Neural progenitor cell (in vitro differentiated cells): ENCODE measurements at places on chromosomes 4 and X. TPM values are rescaled to one million over a fixed set of nuclear protein-coding genes. Genes with fewer than 3 reads are reported as not detected.

The PLS3 gene
- 138 and 222 TPM in 2 replicates for total RNA-seq

The NPFFR2 gene
- 0.62 and 2.1 TPM in 2 replicates for total RNA-seq

The BEX1 gene
- 52.2 and 63.5 TPM in 2 replicates for total RNA-seq

The SOX3 gene
- total RNA-seq: 20.4 and 38.7 TPM in 2 replicates

The ARMCX2 gene
- 105 and 121 TPM in 2 replicates for total RNA-seq

The NDNF gene
- total RNA-seq: 4.0 and 4.2 TPM in 2 replicates

The GAB3 gene
- not detected in 2 replicates for total RNA-seq

The MAGEB10 gene
- not detected in 2 replicates for total RNA-seq

The AMBN gene
- 0.15 TPM in 1 of 2 replicates, not detected in the other for total RNA-seq

The ZNF630 gene
- total RNA-seq: 2.1 and 2.4 TPM in 2 replicates

DNA sequence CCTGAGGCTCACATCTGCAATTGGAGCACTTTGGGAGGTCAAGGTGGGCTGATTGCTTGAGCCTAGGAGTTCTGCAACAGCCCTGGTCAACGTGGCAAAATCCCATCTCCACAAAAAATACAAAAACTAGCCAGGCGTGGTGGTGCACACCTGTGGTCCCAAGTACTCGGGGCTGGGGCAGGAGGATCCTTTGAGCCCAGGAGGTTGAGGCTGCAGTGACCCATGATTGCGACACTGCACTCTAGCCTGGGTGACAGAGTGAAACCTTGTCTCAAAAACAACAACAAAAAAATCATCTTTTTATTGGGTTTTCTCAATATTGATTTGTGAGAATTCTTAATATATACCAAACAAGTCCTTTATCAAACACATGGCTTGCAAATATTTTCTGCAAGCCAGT is 64.9 kb downstream of the ANKRD17 start:
- DNase-seq: no peak
- H3K27me3 ChIP-seq: no peaks in the 10 kb centered on the region
- peaks cover 7% of the 10 kb centered on the region for H3K36me3 ChIP-seq
- no peak overlapping the region for H3K4me3 ChIP-seq

GRCh38 chr4:143109376-143109775 is 75.3 kb upstream of the USP38 start:
- H3K27ac ChIP-seq: no peak overlapping the region
- DNase-seq: no peak
- no peaks in the 10 kb centered on the region for H3K4me1 ChIP-seq
- H3K4me3 ChIP-seq: no peak overlapping the region

DNA sequence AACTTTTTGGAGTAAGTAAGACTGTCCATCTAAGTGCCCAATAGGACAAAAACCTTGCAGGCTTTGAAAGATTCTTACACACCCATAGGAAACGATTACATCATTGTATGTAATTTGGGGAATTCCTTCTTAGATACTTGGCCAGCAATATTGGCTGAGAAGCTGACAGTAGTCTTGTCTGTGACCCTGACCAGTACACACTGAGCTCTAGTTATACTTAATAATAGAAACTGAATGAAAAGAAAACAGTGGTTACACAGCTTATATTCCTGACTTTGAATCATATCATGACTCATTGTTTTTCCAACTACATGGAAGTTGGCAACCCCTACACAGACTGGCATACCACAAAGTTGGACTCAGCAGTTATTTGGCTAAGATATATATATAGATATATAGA is 7.1 kb upstream of the TLR2 start:
- no peak for DNase-seq
- H3K27me3 ChIP-seq: peaks cover 19% of the 10 kb centered on the region
- H3K4me3 ChIP-seq: no peak overlapping the region

- no peaks in the 10 kb centered on the region for H3K4me1 ChIP-seq
- H3K27ac ChIP-seq: no peak overlapping the region
These were observed 56.4 kb downstream of the PGRMC1 start for GRCh38 chrX:119292445-119292844.

DNA sequence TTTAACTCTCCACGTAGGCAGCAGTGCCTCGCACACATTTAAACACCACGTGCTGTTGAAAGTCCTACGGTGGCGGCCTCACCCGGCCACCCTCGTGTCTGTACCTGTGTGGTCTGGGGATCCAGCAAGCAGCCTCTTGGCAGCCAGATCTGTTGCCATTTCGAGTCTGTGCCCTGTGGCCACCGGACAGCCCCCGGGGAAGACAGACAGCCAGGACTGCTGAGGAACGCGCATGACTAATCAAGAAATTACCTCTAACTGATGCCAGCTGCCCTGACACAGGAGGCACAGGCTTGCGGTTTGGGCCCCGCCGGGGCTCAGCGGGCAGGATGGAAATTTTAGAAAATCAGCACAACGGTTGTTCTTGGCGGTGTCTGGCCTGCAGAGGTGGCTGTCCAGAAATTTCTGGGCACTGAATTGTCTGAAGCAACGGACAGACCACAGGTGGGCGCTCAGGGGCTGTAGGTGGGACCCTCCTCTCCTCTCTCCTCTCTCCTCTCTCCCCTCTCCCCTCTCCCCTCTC is 15.6 kb upstream of the ASMTL start:
- H3K4me3 ChIP-seq: no peak overlapping the region
- no peaks in the 10 kb centered on the region for H3K36me3 ChIP-seq
- no peaks in the 10 kb centered on the region for H3K27me3 ChIP-seq
- no peak overlapping the region for H3K27ac ChIP-seq

GRCh38 chr4:118849867-118850487 is 14.1 kb upstream of the SEC24D start:
- H3K4me1 ChIP-seq: peaks cover 11% of the 10 kb centered on the region
- H3K27me3 ChIP-seq: no peaks in the 10 kb centered on the region
- H3K36me3 ChIP-seq: no peaks in the 10 kb centered on the region
- H3K27ac ChIP-seq: no peak overlapping the region
- DNase-seq: no peak

DNA sequence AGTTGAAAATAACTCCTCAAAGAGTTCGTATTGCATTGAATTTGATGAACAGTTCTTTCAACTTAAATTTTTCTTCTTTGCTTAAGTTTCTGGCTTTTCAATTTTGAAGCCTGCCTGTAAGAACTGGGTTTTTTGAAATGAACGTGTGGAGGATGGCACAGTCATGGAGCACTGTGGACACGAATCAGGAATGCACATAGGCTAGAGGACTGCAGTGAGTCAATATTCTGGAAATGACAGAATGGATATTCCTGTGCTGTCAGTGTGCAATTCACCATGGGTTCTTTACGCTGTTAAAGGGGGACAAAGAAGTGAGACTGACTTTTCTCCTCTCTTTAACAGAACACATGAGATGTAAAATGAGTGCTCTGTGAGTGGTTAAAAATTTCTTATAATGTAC is 368.0 kb upstream of the AGA start:
- H3K4me1 ChIP-seq: no peaks in the 10 kb centered on the region
- no peaks in the 10 kb centered on the region for H3K36me3 ChIP-seq
- DNase-seq: no peak
- no peak overlapping the region for H3K27ac ChIP-seq

- peaks cover 8% of the 10 kb centered on the region for H3K4me1 ChIP-seq
- H3K4me3 ChIP-seq: no peak overlapping the region
- no peak overlapping the region for H3K27ac ChIP-seq
- DNase-seq: no peak
- H3K27me3 ChIP-seq: no peaks in the 10 kb centered on the region
These were observed 81.2 kb upstream of the KCNIP4 start for GRCh38 chr4:22029803-22030202.

- no peaks in the 10 kb centered on the region for H3K27me3 ChIP-seq
- H3K36me3 ChIP-seq: no peaks in the 10 kb centered on the region
- H3K4me1 ChIP-seq: no peaks in the 10 kb centered on the region
These were observed 13.0 kb downstream of the NSDHL start for GRCh38 chrX:152843852-152844251.

DNA sequence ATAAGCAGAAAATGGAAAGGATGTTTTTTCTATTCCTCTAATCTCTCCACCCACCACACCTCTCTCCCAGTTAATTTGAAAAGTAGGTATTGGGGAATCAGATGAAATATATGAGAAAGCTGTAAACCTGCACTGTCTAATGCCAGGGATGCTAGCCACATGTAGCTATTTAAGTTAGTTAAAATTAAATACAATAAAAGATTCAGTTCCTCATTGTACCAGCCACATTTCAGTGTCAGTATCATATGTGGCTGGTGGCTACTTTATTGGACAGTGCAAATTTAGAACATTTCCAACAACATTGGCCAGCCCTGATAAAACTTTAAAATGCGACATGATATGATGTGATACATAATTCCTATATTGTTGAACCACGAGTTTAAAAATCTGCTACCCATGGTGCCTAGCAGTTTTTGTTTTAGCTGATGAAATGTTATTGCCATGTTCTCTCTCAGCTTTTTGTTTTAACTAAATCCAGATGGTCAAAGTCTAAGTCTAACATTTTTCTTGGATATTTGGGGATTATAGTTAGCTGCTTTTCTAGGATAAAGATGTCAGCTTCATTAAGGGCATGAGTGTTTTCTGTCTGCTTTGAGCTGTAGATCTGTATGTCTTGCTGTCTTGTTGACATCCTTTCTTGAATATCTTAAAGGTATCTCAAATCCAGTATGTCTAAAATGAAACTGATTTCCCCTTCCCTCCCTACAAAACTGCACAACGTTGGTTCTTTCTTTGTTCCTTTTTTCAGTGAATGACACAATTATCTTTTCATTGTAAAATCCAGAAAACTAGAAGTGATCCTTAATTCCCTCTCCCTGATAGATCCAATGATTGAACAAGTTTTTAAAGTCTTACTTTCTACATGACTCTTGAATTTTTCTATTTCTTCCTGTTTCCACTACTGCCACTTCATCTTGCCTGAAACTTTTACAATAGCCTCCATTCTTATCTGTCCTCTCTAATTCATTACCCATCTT is 6.2 kb downstream of the ARFIP1 start:
- DNase-seq: no peak
- H3K27ac ChIP-seq: peak overlapping the region; percentile 21
- no peaks in the 10 kb centered on the region for H3K36me3 ChIP-seq
- H3K27me3 ChIP-seq: no peaks in the 10 kb centered on the region
- H3K4me3 ChIP-seq: no peak overlapping the region

DNA sequence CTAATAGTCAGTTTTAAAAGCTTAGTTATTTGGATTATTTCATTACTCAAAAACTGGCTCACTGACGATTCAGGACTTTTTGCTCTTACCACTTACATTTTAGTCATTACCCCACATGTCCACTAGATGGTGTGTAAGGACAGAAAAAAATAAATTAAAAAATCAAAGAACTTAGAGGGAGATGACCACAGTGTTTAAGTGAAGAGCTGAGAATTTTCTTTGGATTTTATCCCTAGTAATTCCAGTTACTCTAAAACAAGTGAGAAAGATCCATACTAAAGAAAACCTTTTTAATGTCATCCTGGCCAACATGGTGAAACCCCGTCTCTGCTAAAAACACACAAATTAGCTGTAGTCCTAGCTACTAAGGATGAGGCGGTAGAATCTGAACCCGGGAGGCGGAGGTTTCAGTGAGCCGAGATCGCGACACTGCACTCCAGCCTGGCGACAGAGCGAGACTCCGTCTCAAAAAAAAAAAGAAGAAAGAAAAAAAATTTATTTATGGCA is 26.4 kb upstream of the TMPRSS11B start:
- H3K4me1 ChIP-seq: peaks cover 10% of the 10 kb centered on the region
- H3K36me3 ChIP-seq: no peaks in the 10 kb centered on the region
- no peak overlapping the region for H3K27ac ChIP-seq

GRCh38 chrX:130264573-130264972 is 4.1 kb downstream of the ZNF280C start:
- H3K36me3 ChIP-seq: peaks cover 9% of the 10 kb centered on the region
- H3K4me3 ChIP-seq: no peak overlapping the region
- H3K27me3 ChIP-seq: no peaks in the 10 kb centered on the region
- no peak overlapping the region for H3K27ac ChIP-seq

DNA sequence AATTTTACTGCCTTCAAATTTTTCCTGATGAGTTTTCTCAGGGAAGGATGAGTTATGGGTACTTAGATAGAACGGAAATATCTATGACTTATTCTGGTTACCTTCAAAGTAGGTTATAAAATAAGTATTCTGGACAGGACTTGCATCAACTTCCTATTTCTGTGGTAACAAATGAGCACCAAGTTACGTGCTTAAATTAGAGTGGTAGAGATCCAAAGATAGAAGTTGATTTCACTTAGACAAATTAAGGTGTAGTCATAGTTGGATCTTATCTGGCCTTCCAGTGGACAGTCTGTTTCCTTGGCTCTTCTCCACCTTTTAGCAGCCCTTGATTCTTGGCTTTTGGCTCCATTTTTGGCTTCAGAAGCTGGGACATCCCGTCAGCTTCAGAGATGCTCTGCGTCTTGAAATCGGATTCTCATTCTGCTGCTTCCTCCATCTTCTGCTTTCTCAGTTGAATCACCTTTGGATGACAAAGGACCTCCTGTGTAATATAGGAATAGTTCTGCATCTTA is 109.9 kb downstream of the ZNF518B start:
- no peaks in the 10 kb centered on the region for H3K27me3 ChIP-seq
- H3K36me3 ChIP-seq: no peaks in the 10 kb centered on the region
- no peak overlapping the region for H3K27ac ChIP-seq
- no peak for DNase-seq
- no peak overlapping the region for H3K4me3 ChIP-seq
- no peaks in the 10 kb centered on the region for H3K4me1 ChIP-seq

DNA sequence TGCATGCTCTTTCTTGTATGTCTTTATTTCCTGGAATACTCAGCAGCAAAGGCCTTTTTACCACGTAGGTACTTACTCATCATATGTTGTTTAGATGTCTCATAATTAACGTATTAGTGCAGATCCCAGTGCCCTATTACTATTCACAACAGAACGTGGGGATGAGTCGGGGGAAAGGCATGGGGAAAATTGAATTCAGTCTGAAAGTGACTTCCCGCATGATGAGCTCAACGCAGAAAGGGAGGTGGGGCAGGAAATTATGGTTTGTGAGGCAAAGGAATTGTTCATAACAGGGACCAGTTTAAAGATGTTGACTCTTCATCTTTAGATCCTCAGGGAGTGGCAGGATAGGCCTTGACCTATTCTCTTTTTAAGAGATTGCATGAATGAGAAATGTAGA is 2.0 kb upstream of the TMPRSS11D start:
- no peak overlapping the region for H3K27ac ChIP-seq
- H3K27me3 ChIP-seq: no peaks in the 10 kb centered on the region
- H3K4me1 ChIP-seq: peaks cover 13% of the 10 kb centered on the region
- no peak for DNase-seq
- H3K4me3 ChIP-seq: no peak overlapping the region

DNA sequence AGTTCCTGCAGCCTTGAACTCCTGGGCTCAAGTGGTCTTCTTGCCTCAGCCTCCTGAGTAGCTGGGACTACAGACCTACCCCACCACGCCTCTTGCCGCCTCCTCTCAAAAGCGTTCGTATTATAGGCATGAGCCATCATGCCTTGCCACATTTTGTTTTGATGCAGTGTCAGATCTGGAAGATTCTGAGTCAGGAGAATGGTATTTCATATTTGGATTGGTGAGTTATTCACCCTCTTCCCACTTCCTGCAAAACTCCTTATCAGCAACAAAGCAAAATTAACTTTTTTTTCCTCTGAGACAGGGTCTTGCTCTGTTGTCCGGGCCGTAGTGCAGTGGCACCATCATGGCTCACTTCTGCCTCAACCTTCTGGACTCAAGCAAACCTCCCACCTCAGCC is 29.6 kb downstream of the REST start:
- no peaks in the 10 kb centered on the region for H3K27me3 ChIP-seq
- no peak overlapping the region for H3K4me3 ChIP-seq
- peaks cover 3% of the 10 kb centered on the region for H3K36me3 ChIP-seq
- H3K27ac ChIP-seq: no peak overlapping the region

- H3K36me3 ChIP-seq: no peaks in the 10 kb centered on the region
- DNase-seq: no peak
- no peaks in the 10 kb centered on the region for H3K27me3 ChIP-seq
- no peaks in the 10 kb centered on the region for H3K4me1 ChIP-seq
These were observed 43.9 kb upstream of the KLF3 start for GRCh38 chr4:38620065-38620464.

- no peak overlapping the region for H3K4me3 ChIP-seq
- no peaks in the 10 kb centered on the region for H3K36me3 ChIP-seq
- H3K27ac ChIP-seq: no peak overlapping the region
- peaks cover 20% of the 10 kb centered on the region for H3K4me1 ChIP-seq
- H3K27me3 ChIP-seq: no peaks in the 10 kb centered on the region
These were observed 39.5 kb upstream of the PTPN13 start for GRCh38 chr4:86554646-86555045.
